Hair follicle dermal papilla cell (primary cell): ENCODE measurements at places on chromosomes 3 and 15. TPM values are rescaled to one million over a fixed set of nuclear protein-coding genes. Genes with fewer than 3 reads are reported as not detected.

Gene PLIN1
- total RNA-seq = 0.16 TPM in 1 of 2 replicates, not detected in the other

Gene FAM3D
- not detected in 2 replicates for total RNA-seq

Gene SERINC4
- under 0.01 and 0.12 TPM in 2 replicates for total RNA-seq

Gene COL8A1
- 36.4 and 726 TPM in 2 replicates for total RNA-seq

Gene ZNF662
- 4.3 and 6.7 TPM in 2 replicates for total RNA-seq

Gene RTP1
- not detected in 2 replicates for total RNA-seq

Gene TNFSF10
- 2.7 and 2.8 TPM in 2 replicates for total RNA-seq

Gene SCG5
- total RNA-seq = 7.8 and 11.8 TPM in 2 replicates

Gene RHOV
- 0.16 and 0.24 TPM in 2 replicates for total RNA-seq
